ENCODE measurements at places on chromosomes 3 and 15.

- DNase-seq: no peak
These were observed 608.8 kb downstream of the FOXP1 start for GRCh38 chr3:70974747-70975146.

DNA sequence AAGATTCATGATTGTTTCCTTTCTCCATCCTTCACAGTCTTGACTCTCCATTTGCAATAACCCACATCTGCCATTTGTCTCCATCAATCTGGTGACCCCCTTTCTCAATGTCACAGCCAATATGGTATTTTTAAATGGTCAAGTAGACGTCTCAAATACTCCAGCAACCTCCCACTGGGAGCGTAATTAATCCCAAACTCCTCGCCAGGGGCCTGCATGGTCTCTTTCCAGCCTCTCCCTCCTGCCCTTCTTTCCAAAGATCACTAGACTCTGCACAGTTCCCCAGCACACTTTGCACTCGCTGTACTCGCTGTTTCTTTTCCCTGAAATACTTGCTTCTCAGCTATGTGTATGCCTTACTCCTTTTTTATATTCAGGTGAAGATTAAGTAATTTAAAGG is 115.3 kb downstream of the PLCH1 start:
- no peak for DNase-seq

- DNase-seq: no peak
These were observed 47.0 kb upstream of the PPIB start for GRCh38 chr15:64209680-64210334.

DNA sequence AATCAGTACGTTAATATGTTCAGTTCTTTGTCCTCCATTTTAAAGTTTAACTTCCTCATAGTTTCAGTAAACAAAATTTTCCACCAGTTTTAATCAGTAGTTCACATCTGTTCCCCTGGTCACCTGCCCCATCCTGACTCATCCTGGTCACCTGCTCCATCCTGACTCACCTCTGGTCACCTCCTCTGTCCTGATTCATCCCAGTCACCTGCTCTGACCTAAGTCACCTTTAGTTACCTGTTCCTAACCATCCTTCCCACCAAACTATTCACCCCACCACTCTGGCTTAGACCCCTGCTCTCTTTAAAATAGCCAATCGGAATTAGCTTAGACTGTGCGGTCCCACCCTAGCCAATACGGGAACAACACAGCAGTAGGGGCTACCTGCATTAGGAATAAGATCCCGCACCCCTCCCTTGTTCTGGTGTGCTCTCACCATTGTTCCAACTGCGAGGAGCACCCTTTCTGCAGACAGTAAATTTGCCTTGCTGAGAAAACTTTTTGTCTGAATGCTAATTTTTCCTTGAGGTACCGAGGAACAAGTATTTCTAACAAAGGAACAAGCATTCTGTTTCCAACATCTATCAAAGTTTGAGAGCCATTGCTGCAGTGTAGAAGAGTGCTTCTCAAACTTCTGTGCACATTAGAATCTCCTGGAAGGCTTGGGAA is 169.3 kb downstream of the ADAMTS17 start:
- no peak for DNase-seq

- no peak for DNase-seq
These were observed 38.5 kb upstream of the DUSP7 start for GRCh38 chr3:52094571-52095485.

GRCh38 chr3:116337229-116337628 is 108.1 kb downstream of the LSAMP start:
- DNase-seq: no peak

DNA sequence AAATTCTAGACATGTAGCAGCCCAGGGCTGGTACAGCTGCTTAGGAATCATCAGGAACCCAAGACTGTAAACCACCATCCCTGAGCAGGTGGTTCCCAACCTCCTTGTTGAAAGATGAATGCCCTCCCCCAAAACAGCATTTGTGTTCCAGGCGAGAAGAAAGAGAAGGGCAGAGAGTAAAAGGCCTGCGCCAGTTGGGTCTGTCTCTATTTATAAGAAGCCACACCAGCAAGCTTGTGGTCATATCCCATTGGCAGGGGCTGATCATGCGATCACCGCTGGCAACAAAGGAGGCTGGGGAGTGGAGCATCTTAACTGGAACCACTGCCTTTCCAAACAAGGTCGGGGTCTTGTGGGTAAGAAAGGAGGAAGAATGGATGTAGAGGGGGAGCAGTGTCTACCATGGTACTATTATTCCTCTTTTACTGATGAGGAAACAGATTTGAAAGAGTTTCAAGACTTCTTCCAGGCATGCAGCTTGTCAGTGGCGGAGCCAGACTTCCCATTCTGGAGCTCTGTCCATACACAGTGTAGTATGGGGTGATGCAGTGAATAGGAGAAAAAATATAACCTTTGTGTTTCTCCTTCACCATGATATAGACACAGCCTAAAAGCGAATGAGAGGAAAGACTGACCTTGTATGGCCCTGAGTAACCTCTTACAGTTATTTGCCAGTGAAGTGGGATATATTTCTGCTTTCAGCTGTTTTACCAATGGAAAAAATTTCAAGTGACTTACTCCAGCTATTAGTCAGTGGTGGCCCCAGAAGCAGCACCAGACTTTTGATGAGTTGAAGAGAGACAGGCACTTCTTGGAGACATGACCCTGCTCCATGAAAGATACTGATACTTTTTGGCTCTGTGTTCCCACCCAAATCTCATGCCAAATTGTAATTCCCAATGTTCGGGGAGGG is 222.6 kb downstream of the ABHD5 start:
- DNase-seq: no peak
